Cardiac septum (tissue), 1 donor: ENCODE measurements at places on chromosomes 1 and 21.

DNA sequence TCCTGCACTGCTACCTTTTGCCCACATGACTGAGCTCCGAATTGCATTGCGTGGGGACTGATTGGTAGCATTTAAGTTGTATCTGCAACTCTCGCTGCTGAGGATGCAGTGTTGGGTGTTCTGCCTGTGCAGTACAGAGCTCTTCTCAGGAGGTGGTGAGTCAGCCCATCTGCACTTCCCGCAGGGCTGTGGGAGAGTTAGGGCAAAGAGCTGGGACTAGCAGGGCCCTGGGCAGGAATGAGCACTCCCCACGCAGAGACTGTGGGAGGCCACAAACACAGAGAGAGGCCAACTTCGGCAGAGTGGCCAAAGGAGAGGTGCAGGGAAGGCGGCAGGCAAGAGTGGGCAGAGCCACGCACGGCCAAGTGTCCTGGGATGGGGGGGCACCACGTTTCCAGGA, 244.7 kb downstream of the SIPA1L2 start:
- no peak for DNase-seq

- no peak for DNase-seq
Observed at GRCh38 chr21:39452207-39452969, 618 bp downstream of the SH3BGR start.

DNA sequence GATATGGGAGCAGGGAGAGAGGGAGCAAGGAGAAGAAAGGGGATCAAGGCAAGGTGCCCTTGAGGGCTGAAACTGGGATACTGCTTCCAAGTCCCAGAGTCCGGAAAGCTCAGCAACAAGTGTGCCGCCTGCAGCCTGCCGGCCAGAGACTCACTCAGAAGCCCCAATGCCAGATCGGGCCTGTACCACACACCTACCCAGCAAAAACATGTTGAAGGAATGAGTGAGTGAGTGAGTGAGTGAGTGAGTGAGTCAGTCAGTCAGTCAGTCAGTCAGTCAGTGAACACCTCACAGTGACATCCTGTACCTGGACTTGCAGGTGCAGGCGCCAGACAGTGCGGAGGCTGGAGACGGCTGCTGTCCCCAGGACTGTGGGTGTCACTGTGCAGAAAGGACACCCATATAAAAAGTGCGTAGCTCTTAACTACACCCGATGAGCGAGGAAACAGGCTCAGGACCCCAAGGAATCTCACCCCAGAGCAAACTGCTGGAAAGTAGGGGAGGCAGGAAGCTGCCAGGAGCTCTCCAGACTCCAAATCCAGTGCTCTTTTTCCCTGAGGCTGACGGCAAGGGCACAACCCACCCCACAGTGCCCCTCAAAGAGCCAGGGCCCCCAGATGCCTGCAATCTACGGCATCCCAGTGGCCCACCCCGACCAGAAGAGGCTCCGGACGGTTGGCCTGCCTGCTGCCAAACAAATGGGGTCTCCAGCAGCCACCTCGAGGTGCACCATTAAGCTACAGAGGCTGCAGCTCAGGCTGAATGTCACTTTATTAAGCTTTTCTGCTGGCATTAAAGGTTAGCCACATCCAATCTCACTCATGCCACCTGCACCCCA, 261.7 kb downstream of the NPHP4 start:
- no peak for DNase-seq

- no peak for DNase-seq
Observed at GRCh38 chr1:101073836-101074235, 48.3 kb upstream of the DPH5 start.

GRCh38 chr1:93804412-93804811, 74.6 kb downstream of the DNTTIP2 start:
- no peak for DNase-seq
